ENCODE measurements at places on chromosomes 2 and 18.

- DNase-seq, result no peak
Observed at GRCh38 chr2:239264838-239265651, 135.8 kb downstream of the HDAC4 start.

DNA sequence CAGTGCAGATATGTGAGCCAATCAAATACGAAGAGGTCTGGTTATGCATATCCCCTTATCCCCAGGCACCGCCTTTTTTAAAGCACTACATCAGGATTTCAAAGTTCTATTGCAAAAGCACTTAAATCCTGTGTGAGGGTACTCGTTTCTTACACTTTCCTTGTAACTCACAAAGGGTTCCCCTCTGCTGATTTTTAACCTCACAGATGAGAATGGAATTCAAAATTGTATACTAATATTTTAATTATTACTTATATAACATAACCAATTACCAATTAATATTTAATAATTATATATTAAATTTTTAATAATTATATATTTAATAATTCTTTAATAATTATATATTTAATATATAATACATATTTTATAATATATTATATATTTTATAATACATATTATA lies 126.2 kb upstream of the MAPRE2 start:
- no peak for DNase-seq

DNA sequence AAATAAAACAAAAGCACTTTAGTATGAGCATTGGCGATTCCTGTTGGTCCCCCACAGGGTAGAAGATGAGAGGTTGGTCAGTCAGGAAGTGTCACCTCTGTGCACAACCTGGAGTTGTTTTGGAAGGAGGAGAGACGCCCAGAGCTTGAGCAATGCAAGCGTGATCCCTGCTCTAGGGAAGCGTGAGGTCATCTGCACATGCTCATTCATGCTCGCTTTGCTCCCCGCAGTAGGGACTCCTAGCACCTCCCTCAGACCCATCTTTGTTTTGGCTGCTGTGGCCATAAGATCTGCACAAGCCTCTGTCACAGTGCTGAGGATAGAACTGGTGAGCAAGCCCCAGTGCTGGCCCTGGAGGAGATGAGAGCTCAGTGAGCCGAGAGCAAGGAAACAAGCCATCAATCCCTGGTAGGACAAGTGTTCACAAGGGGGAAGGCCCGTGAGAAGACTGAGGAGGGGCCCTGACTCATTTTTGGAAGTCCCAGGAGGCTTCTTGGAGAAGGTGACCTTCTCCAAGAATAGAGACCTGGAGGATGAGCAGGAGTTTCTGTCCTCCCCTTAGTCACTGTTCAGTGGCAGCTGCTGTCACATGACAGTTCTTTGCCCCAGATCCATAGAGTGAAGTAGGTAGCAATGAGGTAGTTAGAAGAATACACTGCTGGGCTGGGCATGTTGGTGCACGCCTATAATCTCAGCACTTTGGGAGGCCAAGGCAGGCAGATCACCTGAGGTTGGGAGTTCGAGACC lies 13.3 kb upstream of the ATP8B1 start:
- no peak for DNase-seq

DNA sequence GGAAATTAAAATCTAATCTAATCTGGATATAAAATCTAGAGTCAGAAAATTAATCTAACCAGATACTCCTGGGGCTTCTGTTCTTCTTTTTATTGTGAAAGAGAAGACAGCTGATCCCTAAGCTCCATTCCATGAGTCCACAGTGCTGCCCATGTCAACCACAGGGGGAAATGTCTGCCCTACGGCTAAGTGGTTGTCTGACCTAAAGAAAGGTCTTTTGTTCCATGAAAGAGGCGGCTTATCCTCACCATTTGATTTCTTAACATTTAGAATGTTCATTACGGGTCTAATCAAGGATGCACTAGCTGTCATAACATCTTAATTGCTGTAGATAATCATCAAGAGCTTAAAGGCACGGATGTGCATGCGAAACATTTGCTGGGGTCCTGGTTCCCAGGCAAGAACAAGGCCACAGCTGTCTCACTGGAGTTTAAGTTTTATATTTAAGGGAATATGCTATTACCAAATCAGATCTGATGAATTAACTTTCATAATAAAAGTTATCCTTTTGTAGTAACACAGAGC lies 162.6 kb downstream of the PAX3 start:
- no peak for DNase-seq

DNA sequence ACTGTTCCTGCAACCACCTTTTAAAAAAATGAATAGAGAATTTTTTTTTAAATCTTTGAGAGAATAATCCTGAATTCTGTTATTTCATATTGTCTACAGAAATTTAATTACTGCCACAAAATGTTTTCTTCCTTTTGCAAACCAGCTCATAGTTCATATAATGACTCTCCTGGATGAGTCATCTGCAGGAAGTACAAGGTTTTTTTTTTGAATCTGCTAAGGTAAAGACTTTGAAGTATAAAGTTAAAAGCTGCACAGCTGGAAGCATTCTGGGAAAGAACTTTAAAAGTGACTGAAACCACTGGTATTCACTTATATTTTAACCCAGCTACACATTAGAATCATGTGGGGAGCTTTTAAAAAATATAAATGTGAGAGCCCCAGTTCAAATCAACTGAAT lies 25.4 kb downstream of the SESTD1 start:
- DNase-seq, result no peak

DNA sequence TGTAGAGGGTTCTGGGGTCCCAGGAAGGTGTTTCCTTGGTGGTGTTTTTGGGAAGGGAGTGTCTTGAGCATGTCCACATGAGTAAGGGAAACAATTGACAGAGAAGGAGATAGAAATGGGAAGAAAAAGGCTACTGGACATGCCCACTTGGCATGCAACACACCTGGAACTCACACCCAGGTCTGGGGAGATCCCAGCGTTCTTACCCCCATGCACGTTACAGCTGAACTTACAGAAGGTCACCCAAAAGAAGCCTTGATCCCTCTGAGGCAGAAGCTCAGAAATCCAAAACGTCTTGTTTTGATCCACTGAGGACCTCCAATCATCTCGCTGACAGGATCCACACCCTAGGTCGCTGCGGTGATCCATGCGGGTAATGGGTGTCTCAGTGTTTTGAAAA lies 142.0 kb downstream of the ZNF516 start:
- DNase-seq, result no peak

- peak; percentile 74 for DNase-seq
Observed at GRCh38 chr18:3665780-3666525, 216.0 kb downstream of the TGIF1 start.

GRCh38 chr2:146246002-146246735 lies 1598.7 kb upstream of the ACVR2A start:
- DNase-seq, result no peak

GRCh38 chr2:42802150-42802549 lies 9.8 kb upstream of the HAAO start:
- no peak for DNase-seq

GRCh38 chr2:234378440-234378839 lies 118.4 kb downstream of the ARL4C start:
- DNase-seq, result no peak

DNA sequence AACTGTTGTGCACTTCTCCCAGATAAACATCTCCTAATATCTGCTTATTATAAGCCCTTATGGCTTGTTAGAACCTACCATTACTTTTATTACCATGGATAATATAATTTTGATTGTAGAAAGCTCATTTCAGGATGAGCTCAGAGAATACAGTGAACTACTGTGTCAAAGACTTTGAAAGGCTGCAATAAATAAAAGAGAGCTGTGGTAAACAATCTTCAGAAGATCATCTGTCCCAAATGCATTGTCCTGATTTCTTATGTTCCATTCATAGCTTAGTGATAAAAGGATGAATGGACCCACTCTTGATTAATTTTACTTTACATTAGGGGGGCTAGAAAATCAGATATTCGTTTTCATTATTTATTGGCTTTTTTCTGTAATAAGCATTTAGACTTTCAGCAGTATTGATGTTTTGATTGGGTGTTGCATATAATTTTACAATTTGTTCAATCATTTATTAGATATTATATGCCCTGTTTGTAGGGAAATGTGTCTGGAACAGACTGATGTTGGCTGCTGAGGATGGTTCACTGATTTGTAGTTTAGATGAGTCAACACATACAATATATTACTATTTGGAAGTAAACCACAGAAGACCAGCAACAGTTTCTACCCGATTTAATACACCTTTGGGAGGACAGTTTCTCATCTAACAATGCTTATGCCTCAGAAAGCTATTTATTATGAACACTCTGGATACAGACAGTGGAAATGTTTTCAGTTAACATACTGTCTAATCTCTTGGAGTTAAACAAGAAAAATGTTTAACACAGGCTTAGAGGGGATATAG lies 147.2 kb downstream of the TMEFF2 start:
- DNase-seq, result no peak

GRCh38 chr2:178804791-178805190 lies 2.4 kb downstream of the TTN start:
- no peak for DNase-seq

DNA sequence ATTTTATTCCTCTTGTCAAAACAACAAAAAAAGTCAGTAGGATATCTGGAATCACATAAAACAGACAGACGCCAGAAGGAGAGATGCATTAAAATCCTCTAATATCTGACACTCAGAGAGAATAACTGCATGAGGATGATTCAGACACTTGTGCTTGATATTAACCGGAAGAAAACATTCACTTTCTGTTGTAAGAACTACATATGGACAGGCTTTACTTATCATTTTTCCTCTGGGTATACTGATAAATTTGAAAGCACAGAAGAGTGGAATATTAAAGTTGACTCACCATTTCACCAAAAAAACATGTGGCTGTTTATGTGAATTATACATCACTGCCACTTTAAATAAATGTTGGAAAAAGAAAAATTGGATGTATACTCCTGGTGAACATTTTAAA lies 589.1 kb upstream of the CDH2 start:
- DNase-seq, result no peak

DNA sequence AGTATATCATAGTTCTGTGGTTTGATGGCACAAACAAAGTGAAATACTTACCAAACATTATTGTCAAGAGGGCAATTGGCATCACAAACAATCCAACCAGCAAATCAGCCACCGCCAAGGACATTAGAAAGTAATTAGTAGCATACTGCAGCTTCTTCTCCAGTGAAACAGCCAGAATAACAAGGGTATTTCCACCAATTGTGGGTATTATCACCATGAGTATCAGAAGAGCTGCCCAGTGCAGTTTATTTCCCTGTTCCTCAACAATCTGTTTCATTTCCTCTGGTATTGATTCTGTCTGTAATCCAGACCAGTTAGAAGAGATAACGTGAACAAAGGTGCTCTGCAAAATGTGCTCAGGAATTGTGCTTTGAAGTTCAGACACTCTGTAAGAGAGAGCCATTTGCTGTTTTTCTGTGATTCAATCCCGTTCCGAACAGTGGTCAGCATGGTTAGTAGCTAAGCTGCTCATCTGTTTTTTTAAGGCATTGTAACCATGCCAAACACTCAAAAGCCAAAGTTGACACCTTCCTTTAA lies 1.4 kb downstream of the HTR2B start:
- no peak for DNase-seq

DNA sequence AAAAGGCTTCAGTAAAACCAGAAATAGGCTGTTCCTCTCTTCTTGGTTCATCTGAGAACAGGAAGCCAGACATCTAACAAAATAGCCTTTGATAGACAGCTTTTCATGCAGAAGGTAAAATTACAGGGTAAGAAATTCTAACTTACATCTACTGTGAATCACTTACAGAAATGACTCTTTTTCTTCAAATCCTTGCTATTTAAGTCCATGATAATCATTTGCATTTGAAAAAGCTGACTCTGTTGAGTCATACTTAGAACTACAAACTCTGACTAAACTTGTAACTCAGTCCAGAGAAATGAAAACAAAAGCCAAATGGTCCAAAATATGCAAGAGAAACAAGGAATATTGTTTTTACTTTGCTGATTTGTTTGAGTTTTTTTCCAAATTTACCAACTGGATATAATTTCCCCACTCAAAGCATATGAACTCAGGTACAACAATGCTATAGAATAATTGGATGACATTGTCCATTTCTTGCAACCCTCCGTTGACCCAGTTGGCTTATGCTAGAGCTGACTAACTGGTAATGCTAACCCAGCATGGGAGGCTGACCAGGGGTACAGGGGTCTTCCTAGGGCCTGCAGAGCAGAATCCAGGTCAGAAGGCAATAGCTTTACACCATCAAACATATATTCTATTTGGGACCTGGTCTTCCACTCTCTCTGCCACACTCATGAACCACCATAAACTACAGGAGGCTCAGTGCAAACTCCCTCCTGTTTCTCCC lies 18.8 kb upstream of the MREG start:
- DNase-seq, result no peak

- DNase-seq, result no peak
Observed at GRCh38 chr2:128058114-128058513, 30.3 kb upstream of the SAP130 start.

DNA sequence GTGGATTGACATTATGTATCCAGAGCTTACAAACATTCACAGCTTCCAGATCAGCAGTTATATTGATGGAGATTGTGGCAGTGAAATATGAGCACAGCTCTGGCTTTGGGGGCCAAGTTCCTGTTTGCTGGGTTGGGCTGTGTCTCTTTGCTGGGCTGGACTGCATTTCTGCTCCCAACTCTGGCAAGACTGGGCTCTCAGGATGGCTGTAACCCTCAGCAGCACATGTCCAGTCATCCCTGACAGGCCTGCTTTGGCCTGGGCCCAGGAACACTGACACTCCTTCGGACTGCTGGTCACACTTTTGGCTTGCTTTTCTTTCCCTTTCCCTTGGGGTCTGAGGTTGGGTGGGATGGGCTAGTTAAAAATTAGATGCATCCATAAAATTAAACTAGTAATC lies 17.9 kb upstream of the VPS4B start:
- DNase-seq, result no peak

DNA sequence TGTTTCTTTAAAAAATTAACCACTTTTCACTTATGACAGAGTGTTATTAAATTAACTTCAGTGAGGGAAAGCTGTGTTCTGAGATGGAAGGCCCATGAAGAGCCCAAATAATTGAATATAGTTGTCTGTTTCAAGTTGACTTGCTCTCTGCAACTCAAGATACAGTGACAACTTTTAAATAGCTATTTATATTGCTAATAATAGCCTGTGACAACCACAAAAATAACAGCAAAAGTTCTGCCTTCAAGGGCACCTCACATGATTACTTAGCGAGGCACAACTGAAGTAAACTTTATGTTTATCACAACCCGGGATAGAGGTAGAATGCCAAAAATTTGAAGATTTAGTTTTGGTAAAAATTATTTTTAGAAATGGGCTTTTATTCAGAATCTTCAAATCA lies 167.3 kb upstream of the SCN7A start:
- DNase-seq, result no peak

- no peak for DNase-seq
Observed at GRCh38 chr18:72675394-72675793, 131.3 kb upstream of the CBLN2 start.

DNA sequence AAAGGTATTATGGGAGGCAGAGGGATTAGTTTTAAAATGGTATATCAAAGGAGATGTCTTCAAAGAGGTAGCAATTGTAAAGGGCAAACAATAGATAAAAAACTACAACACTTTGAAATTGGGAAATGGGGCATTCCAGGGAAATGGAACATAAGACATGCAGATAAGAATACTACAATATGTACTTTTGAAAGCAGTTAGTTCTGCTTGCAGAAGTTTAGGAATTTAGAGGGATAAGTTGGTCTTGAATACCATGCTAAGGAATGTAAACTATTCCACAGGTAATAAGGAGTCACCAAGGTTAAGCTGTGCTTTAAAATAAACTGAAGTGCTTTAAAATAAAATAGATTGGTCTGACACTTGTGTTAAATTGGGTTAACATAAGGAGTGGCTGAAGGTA lies 571.7 kb upstream of the ACVR2A start:
- no peak for DNase-seq

- no peak for DNase-seq
Observed at GRCh38 chr2:10909050-10909995, 2.4 kb upstream of the KCNF1 start.

GRCh38 chr2:239259603-239260298 lies 141.1 kb downstream of the HDAC4 start:
- no peak for DNase-seq

Measured in cerebellar nuclear complex (tissue), 1 donor.